ENCODE measurements at places on chromosomes 7 and 10.

GRCh38 chr7:17946591-17946990, 6.3 kb upstream of the SNX13 start:
- DNase-seq, result no peak

- DNase-seq, result no peak
Observed at GRCh38 chr7:155870334-155871180, 58.3 kb upstream of the SHH start.

GRCh38 chr10:123044391-123044790, 35.6 kb downstream of the ACADSB start:
- no peak for DNase-seq

DNA sequence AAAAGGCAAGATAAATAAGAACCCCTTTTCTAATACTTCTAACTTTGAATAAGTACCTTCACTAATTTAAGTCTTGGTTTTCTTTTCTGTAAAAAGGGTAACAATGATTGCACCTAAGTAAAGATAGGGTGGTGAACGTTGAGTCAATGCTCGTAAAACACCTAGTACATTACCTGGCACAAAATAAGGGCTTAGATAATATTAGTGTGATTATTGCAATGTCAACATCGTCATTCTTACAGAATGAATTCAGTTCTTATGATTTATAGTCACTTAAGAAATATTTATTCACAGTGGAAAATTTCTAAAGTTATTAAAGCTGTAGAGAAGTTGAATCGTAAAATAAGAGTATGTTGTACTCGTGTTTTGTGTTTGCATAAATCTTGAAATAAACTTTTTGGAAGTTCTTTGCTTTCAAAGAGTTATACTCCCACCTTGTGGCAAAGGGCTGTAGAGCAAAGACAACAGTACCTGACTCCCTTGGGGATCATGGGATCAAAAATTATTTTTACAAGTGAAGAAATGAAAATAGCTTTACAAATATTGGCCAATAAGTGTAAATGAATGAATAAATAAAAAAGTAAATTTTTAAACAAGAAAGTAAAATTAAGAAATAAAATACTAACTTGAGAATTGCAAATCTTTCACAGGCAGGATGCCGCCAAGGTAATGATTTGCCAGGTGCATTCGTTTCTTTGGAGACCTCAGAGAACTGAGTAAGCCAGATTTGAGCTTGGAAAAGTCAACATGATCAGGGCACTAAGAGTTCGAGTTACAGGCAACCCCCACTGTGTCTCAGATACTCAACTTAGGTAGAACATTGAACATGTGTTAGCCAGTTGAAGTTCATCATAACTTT, 285.8 kb upstream of the CACNA2D1 start:
- DNase-seq, result peak; percentile 13

- DNase-seq, result no peak
Observed at GRCh38 chr10:60491162-60491561, 101.5 kb upstream of the ANK3 start.

DNA sequence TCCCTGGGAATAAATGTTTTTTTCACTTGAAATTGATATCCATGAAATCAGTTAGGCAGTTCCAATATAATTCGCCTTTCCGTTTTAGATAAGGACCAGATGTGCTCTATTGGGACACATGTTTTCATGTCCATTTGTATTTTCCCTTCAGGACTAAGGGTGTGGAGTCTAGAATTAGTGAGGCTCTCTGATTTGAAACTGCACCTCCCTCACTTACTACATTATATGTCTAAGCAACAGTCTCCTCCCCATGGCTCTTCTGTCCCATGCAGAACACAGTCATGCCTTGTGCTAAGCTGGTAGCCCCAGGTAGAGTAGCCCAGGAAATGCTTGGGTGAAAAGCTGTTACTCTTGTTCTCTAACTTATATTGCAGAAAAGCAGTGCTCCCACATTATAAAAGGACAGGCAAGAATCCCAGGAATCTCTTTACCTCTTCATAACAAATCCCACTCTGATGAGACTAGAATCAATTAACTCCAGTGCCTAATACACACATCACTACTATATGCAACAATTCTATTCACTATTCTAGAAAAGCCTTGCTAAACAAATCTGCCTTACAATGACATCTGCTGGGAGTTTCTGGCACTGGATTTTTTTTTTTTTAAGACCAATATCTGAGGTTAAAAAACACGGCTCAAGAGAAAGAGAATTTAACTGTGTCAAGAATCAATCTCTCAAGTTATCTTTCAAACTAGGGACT, 293.9 kb downstream of the SNX13 start:
- DNase-seq, result no peak

DNA sequence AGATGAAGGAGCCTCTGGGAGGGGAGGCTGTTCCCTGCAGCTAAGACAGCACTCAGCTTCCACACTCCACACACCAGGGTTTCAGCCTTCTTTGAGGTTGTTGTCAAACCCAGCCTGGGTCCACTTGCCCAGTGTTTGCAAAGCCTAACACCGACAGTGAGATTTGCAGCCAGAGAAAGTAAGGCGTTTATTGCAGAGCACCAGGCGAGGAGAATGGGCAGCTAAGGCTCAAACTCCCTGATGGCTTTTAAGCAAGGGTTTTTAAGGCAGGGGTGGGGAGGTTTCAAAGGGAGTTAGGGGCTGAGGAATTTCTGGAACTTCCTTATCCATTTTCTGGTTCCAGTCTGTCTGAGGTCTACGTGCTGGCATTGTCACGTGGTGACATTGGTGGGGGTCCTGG, 4.7 kb upstream of the ZNF775 start:
- no peak for DNase-seq

GRCh38 chr10:45106236-45106856, 105.6 kb downstream of the ZNF22 start:
- no peak for DNase-seq

GRCh38 chr7:55775051-55775420, 87.5 kb downstream of the SEPTIN14 start:
- DNase-seq, result no peak
